Nephron progenitor cell (in vitro differentiated cells): ENCODE measurements at places on chromosomes 5 and 9.

- peak; percentile 51 for DNase-seq
Measured at GRCh38 chr9:136565086-136565714, 19.4 kb upstream of the NOTCH1 start.

- DNase-seq: no peak
Measured at GRCh38 chr5:78606241-78606640, 42.3 kb downstream of the LHFPL2 start.

GRCh38 chr5:4720831-4721230, 419.3 kb upstream of the ADAMTS16 start:
- no peak for DNase-seq

DNA sequence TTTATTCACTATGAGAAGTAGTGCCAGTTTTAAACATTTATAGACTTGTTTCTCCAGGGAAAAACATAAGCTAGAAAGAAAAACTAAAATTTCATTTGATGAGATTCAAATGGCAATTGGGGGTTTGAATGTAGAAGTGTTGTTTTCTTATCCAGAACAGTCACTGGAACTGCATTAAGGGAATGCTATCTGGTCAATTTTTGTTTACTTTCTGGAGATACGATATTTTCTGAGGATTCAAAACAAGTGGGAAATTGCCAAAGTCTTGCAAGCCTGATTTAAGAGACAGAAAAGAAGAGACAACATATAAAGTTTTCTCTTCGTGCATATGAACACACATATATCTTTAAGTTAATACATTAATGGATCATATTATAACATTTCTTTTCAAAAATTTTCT, 118.4 kb downstream of the NXNL2 start:
- DNase-seq: no peak

GRCh38 chr9:121339437-121339836, 30.6 kb downstream of the STOM start:
- DNase-seq: no peak

GRCh38 chr5:59357381-59357977, 536.0 kb downstream of the PDE4D start:
- no peak for DNase-seq

GRCh38 chr5:103464835-103465484, 97.6 kb downstream of the NUDT12 start:
- DNase-seq: no peak

- no peak for DNase-seq
Measured at GRCh38 chr9:11551106-11551505, 938.3 kb upstream of the PTPRD start.

DNA sequence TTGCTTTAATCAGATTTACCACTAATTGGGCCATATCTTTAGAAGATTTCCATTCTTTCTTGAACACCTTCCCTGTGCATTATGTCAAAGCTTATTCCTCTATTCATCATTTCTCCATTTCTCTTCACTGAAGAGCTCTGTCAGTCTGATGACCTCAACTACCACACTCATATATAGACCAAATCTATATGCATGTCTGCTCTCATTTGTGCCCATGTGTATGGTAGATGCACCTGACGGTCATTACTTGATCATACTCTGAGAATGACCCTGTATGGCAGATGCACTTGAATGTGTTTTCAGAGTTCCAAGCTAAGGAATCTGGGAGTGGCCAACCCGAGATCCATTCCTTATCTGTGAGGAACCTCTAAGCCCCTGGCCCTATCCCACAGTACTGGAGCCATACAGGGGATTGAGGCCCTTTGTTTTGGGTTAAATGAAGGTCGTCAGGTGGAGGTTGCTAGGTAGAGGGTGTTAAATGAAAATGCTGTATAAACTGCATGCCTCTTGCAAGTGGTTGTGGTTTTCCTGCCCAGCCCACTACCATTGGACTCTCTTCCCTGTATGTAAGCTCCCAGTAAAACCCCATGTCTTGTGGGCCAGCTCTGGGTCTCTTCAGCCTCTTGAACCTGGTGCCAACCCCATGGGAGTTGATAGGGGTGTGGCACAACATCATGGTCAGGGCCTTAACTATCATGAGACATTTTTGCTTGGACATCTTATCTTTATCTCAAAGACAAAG, 229.5 kb downstream of the KIAA0825 start:
- DNase-seq: no peak

- no peak for DNase-seq
Measured at GRCh38 chr5:68220260-68220659, 4.7 kb downstream of the PIK3R1 start.

DNA sequence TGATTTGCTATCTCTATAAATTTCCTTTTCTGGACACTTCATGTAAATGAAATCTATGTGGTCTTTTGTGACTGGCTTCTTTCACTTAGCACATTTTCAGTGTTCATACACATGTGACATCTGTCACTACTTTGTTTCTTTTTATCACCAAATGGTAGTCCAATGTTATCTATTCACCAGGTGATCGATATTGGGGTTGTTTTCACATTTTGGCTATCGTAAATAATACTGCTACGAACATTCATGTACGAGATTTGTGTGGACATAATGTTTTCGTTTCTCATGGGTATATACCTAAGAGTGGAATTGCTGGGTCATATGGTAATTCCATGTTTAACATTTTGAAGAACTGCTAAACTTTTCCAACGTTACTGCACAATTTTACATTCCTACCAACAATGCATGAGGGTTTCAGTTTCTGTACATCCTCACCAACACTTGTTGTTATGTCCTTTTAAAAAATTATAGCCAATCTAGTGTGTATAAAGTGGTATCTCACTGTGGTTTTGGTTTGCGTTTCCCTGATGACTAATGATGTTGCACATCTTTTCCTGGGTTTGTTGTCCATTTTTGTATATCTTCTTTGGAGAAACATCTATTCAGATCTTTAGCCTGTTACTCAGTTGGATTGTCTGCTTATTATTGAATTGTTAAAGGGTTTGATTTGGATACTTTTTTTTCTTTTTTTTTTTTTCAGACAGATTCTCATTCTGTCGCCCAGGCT, 263.0 kb downstream of the PDZD2 start:
- no peak for DNase-seq

GRCh38 chr5:147565524-147565923, 55.7 kb upstream of the DPYSL3 start:
- DNase-seq: no peak

GRCh38 chr9:72871685-72872084, 81.2 kb downstream of the ALDH1A1 start:
- DNase-seq: no peak

DNA sequence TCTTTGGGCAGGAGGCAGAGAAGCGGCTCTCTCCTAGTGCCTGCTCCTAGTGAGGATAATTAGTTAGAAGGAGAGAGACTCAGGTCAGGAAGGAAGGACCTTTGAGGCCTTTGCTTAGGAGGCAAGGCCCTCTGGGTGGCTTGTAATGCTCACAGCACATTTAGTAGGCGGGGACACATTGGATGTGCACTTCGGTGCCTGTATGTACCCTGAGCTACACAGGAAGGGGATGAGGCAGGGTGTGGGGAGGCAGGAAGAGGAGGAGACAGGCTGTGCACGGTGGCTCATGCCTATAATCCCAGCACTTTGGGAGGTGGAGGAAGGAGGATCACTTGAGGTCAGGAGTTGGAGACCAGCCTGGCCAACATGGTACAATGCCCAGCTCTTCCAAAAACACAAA, 7.2 kb upstream of the LCN2 start:
- no peak for DNase-seq

DNA sequence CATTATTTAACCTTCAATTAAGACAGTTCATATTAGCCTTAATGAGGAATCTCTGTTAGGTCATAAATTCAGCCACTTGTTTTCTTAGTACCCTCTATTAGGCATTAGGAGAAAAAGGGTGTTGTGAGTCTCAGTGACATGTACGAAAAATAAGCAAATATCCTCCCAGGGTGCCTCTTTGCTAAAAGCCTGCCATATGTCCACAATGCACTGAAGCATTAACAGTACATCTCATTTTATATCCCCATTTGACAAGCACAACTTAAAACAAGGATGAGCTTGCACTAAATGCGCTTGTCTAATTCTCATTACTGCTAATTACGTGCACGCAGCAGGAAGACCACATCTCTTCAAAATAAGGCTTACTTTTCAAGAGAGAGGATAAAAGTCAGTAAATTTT, 48.4 kb upstream of the SRFBP1 start:
- DNase-seq: no peak

DNA sequence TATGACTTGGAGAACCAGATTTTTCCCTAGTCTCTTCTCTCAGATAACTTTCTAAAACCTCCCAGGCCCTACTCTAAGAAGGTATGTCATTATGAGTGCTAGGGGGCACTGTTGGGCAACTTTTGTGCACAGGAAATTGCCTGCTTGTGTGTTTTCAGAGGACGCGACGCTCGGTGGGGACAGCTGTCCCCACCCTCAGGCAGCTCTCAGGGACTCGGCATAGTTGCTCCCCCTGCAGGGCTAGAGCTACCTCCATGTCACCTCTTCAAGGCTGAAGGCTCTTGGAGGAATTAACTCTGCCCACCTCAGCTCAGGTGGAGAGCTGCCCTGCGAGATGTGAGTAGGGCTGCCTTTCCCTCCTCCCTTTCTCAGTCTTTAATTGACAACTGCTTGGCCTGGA, 10.2 kb upstream of the TIFAB start:
- DNase-seq: peak; percentile 74

DNA sequence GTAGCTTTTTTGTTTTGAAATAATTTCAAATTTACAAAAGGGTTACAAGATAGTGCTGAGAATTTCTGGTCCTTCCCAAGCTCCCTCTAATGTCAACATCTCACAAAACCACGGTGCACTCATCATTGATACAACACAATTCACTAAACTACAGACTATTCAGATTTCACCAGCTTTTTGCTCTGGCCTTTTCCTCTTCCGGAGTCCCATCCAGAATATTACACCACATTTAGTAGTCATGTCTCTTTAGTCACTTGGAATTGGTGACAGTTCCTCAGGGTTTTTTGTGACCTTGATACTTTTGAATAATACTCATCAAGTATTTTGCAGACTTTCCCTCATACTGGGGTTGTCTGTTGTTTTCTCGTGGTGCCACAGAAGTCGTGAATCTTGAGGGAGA, 484.0 kb downstream of the GADD45G start:
- no peak for DNase-seq

GRCh38 chr9:13971966-13972655, 341.8 kb downstream of the NFIB start:
- DNase-seq: no peak

DNA sequence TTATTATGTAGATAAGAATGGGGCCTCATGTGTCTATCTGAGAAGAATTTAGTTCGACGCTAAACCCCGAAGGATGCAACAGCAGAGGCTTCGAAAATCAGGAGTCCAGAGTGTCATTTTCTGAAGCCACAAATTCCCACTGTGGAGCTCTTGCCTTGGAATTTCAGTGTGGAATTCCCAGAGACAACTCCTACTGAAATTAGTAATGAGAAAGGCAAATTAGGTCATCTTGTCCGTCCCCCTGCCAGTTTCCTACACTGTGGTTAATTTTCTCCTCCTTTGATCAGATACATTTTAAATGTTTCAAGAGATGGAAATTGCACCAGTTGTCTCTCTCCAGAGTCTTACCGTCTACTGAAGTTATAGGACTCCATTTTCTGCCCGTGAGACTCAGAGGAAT, 633.6 kb downstream of the BNC2 start:
- no peak for DNase-seq

DNA sequence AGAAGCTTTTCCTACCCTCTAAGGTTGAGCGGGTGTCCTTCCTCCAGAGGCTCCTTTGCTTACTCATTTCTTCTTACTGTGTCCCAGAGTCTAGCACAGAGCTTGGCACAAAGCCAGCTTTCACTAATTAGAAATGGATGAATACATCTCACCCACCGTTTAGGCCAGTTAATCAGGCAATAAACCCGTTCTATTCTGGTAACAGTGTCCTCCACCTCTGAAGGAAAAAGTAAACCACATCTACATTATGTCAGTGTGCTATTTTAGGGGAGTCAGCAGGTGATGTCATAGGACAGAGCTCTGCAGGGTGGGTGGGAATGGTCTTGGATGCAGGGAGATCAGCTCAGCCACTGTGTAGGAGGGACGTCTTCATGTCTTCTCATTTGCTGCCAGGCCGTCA, 109.2 kb downstream of the OSTF1 start:
- DNase-seq: no peak

DNA sequence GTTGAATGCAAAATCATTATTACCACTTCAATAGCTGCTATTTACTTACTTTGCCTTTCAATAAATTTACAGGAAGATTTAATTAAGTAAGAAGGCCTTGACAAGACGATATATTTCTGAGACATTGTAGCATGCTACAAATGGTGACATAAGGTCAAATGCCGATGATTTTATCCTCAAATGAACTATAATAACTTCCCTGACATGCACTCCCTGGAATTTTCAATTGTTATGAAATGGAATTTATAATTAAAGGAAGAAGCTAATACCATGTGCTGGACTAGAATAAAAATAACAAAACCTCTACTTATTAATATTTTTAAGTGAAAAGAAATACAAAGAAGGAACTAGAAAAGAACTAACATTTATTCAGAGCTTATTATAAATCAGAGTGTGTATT, 30.2 kb upstream of the ITGA1 start:
- DNase-seq: no peak

DNA sequence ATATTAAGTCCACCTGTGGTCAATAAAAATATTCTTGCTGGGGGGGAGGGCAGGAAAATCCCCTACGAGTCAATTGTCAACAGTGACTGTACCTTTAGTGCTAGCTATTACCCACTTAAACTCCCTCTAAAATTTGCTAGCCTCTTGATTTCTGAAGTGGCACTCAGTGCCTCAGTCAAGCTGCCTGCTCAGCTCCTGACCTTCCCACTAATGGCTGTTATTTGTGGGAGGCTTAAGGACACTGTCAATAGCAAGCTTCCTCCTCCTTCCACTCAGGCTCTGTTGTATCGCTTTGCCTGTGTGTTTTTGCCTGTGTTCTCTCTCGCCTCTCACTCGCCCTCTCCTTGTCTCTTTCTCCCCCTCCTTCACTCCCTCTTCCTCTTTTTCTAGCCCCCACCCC, 140.8 kb downstream of the BNC2 start:
- DNase-seq: no peak
